ENCODE measurements at places on chromosomes 12 and 14.

DNA sequence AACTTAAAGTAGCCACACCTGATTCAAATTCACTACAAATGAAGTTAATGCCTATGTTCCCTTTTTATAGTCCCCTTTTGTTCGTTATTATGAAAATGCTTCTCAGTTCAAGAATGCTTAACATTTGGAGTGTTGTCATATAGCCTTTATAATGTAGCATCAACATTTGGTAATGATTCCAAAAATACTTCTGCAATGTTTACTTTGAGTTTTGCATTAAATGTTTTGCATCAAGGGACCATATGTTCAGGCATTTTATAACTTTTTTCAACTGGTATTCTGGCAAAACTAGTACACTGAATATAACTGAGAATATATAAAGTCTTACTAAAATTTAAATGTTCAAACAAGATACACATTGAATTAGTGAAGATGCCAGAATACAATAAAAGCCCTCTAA lies 209.6 kb upstream of the SLC16A7 start:
- DNase-seq: no peak

- no peak for DNase-seq
These were observed 19.7 kb upstream of the RD3L start for GRCh38 chr14:103961928-103962578.

GRCh38 chr12:42564556-42564955 lies 25.0 kb downstream of the PRICKLE1 start:
- DNase-seq: no peak

DNA sequence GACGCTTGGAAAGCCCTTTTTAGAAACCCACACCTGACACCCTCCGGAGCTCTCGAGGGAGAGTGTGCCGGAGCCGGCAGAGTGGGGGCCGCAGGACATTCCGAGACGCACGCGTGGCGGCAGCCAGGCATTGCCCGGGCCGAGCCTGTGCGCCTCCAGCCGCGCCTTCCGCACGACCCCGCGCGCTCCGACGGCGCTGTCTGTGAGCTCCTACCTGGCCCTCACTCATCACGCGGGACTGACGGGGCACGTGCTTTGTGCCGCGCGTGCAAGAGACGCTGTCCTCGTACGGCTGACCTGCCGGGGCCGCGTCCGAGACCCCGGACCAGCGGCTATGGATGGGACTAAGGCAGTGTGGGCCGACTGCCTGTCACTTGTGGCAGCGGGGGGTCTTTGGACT lies 5.2 kb downstream of the GALNT9 start:
- no peak for DNase-seq

GRCh38 chr14:63483315-63483714 lies 59.9 kb downstream of the PPP2R5E start:
- DNase-seq: no peak

GRCh38 chr12:106303202-106303820 lies 778 bp downstream of the TCP11L2 start:
- DNase-seq: no peak

GRCh38 chr12:31289441-31289840 lies 36.5 kb downstream of the SINHCAF start:
- no peak for DNase-seq

GRCh38 chr12:56833780-56834179 lies 70.7 kb downstream of the HSD17B6 start:
- no peak for DNase-seq

- DNase-seq: peak; percentile 68
These were observed 11.9 kb downstream of the SCNN1A start for GRCh38 chr12:6363330-6364043.

DNA sequence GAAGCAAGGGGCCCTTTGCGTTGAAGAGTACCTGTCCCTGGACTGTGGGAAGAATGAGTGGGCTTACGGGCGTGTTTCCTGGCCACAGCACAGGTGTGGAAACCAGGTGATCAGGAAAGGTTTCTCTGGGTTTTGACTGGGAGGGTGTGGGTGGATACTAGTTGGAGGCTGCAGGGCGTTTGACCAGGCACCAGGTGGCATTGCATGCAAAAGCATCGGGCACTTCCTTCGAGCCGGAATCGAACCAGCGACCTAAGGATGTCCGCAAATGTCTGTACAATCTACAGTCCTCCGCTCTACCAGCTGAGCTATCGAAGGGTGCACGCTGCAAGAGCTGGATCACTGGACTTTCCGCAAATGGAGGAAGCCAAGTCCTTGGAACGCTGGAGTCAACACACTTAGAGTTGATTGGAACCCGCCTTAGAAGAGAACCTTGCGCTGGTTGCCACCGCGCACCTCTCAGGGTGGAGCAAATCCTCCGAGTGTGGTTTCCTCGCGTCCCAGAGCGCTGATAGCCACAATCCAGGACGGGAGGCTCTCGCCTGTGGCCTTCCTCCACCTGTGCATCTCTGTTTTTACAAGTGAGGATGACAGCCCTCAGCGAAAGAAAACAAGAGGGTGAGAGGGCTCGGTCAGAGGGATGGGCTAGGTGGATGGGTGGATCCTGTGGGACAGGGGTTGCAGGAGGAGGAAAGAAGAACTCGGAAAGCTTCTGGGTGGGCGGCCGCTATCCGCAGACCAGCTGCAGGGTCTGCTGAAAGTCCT lies 21.2 kb upstream of the RNASE4 start:
- DNase-seq: peak; percentile 76

GRCh38 chr12:41566703-41567102 lies 378.6 kb downstream of the PDZRN4 start:
- no peak for DNase-seq

- no peak for DNase-seq
These were observed 86.2 kb downstream of the IGF1 start for GRCh38 chr12:102394200-102394599.

- no peak for DNase-seq
These were observed 105.0 kb downstream of the ADGRD1 start for GRCh38 chr12:131058700-131059099.

DNA sequence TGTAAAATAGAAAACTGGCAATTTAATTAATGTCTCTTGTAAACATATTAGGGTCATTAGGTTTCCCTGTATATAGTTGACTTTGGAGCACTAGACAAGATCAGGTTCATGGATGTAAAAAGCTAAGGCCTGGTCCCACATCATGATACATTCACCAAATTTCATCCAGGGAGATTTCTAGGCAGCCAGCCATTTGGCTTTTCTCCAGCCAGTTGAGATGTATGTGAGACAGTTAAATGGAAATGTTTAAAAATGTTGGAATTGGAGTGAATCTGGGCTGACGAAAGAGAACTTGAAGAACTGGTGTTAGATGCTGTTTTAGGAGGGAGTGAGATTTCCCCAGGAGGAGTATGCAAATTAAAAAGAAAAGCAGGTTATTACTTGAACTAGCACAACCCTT lies 41.8 kb upstream of the CLEC14A start:
- no peak for DNase-seq

DNA sequence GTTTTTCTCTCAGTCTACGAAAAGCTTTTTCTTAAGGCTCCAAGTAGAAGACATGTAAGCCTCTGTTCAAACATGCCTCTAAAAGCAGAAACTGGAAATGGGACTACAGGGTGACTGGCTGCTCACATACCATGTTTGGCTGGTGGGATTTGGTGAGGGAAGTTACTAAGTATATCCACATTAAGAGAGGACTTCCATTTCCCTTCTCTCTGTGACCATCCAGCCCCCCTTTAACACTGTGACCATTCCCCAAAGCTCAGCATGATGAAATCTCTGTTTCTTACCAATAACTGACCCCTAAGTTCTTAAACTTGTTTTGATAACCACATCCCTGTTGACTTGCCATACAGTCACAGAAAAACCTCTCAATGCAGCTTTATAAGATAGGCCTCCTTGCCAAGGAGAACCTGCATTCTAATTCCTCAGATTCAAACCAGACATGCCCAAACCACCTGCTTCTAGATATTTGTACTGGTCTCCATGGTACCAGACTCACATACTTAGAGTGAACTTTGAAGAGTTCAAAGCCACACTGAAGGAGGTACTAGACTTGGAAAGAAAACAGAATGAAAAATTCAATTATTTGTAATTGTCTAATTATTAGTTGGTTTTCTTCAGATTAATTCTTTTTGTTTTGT lies 102.2 kb downstream of the VEZT start:
- DNase-seq: no peak

DNA sequence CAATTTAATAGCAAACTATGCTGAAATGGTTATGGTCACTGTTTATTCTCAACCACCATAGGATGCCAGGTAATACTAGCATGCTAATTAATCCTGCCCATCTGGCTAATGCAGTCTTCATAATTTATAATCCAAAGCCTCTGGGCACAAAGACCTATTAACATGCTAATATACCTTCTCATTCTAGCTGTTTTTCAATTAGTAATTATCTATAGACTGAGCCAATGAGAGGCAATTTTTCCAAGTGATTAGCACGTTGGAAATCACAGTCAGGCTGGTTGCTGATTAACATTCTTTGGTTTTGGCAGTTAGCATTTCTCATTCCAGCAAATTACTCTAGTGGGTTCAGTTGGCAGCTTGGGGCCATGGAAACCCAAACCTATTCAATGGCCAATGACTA lies 357.2 kb downstream of the SEC23A start:
- no peak for DNase-seq

Measured in stimulated activated CD4-positive, alpha-beta T cell treated with anti-CD3 and anti-CD28 coated beads, Interleukin-1b, Interleukin-23, amount 100 ng/mL, for 24 hours (primary cell).